Activated CD4-positive, alpha-beta T cell treated with anti-CD3 and anti-CD28 coated beads for 36 hours (primary cell): ENCODE measurements at places on chromosomes 2 and 18.

DNA sequence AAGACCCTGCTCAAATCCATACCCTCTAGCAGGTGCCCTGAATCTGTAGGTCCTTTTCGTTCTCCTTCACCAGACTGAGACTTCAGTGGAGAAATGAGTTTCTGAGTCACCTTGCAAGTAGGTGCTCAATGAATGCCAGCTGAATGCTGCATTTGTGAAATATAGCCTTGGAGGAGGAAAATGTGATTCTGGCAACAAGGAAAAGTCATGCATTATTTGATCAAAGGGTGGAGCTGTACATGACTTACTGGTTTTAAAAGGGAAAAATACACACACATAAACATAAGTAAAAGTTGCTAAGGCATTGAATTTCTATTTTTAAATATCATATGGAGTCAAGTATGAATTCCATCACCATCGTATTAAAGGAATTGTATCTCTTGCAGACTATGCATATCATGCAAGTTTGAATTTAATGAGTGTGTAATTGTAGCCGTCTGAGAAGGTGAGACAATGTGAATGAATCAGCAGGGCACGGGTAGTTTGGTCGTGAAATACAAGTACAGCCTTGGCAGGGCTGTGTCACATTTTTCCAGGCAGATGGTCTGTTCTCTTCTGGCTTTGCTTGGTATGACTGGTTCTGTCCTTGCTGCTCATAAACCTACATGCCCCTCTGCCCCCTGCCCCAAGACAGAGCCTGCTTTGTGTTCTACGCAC, 160.8 kb downstream of the COL6A3 start:
- no peak for DNase-seq

- DNase-seq: no peak
Measured at GRCh38 chr2:17190527-17190926, 327.7 kb downstream of the RAD51AP2 start.

DNA sequence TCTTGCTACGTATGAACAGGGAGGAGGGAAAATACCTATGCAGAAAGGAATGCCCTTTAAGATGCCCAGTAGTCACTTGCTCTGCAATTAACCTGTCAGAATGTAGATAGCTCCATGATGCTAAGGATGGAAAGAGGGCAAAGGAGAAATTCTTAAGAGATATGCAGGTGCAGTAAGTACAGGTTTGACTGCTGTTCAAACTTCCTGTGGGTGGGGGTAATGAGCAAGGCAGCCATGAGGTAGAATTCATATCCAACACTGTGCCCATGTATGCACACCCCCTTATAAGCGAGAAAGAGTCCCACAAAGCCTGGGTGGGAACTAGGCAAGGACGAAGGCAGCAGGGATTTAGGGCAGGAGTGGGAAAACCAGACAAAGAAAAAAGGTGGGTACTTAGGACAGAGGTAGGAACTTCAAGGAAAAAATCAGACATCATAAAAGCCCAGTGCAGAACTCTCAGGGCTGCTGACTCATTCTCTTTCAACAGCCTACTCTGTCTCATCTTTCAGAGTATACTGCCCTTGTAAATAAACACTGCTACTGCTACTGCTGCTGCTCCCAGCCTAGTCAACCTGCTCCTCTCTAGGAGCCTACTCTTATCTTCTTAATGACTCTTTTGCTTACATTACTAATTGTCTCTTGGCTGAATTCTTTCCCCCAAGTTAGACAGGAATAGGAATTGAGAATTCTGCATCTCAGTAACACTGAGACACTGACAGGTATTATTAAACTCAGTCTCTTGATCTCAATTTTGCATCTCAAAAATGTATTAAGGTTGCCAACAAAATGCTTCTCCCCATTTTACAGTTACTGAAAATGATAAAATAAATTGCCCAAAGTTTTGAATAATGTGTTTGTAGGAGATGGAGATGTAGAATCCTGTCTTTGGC, 189.0 kb downstream of the PTH2R start:
- DNase-seq: no peak

DNA sequence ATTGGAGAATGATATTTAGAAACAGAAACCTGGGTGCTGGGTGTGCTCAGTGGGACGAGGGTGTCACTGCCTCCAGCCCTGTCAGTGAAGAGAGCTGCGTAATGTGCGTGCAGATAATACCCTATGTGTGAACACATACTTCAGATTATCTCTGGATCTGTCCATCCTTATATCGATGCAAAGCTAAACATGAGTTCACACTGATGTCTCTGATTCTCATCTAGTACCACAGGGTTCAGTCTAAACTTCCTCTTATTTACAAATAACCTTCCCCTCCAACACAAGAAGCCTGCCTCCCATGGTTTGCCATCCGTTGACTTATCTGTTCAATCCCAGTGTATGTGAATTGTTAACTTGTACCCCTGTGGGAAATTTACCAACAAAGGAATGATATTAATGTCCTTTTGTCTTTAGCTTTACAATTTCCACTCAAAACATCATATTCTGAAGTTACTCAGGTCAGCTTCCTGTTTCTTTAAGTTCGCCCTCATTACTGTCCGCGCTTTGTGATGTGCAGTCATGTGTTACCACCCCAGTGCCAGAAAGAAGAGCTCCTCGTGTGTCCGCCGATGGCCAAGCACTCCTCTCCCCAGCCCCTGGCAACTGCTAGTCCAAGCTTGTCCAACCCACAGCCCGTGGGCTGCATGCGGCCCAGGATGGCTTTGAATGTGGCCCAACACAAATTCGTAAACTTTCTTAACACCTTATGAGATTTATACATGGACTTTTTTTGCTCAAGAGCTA, 108.2 kb downstream of the RTP5 start:
- DNase-seq: no peak

GRCh38 chr18:23399067-23399466, 54.0 kb upstream of the RIOK3 start:
- no peak for DNase-seq

GRCh38 chr2:218899147-218899546, 18.5 kb downstream of the WNT10A start:
- DNase-seq: no peak

DNA sequence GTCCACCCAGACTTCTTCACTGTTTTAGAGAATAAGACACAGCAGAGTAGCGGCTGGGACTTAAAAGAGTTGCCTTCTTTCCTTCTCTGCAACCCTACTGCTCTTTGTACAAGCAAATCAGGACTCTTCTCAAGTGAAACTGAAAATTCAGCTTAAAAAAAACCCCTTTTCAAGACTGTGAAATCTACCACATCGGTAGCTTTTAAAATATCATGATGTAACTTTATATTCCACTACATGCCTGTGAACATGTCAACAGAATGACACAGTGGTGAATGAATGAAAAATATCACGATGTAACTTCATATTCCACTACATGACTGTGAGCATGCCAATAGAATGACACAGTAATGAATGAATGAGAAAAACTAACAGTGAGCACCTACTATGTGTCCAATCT, 53.4 kb downstream of the TCF4 start:
- DNase-seq: no peak

DNA sequence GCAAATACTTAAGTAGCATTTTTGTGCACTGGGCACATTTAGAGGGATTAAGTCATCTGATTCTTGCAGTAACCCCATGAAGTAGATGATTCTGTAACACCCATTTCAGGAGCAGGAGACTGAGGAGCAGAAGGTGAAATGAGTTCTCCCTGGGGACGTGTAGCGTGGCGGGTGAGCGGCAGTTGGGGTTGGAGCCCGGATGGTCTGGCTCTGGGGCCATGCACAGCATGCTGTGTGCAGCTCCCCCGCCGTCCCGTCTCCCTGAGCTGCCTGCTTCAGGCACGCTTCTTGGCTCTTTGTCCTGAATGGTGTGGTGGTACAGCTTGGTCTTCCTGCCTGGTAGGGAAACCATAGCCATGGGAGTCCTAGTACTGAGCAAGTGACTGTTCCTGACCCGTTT, 32.4 kb downstream of the INPP4A start:
- no peak for DNase-seq

GRCh38 chr2:47720559-47720958, 62.4 kb upstream of the MSH6 start:
- no peak for DNase-seq

DNA sequence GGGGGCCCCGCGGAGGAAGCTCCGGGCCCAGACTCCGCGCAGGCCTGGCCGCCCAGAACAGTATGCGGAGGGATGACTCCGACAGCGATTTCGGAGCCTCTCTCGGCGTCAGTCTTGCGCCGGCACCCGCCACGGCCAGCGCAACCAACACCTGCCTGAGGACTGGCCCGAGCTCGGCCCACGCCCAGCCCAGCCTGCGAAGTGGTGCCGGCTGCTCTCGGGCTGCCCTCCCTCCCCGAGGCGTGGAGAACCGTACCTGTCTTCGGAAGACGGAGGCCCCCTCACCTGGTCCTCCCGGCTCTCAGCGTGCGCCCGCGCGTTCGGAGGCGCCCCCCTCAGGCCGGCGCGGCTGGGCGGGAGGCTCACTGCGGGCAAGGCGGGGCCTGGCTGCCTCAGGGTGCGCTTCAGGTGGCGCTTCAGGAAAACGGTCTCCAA, at the start of gene M1AP:
Gene M1AP (minus strand): TSS at position 322 of the 435 bp plus-strand sequence. CDS start 8,055 bp downstream, outside the sequence.
- peak; percentile 36 for DNase-seq

DNA sequence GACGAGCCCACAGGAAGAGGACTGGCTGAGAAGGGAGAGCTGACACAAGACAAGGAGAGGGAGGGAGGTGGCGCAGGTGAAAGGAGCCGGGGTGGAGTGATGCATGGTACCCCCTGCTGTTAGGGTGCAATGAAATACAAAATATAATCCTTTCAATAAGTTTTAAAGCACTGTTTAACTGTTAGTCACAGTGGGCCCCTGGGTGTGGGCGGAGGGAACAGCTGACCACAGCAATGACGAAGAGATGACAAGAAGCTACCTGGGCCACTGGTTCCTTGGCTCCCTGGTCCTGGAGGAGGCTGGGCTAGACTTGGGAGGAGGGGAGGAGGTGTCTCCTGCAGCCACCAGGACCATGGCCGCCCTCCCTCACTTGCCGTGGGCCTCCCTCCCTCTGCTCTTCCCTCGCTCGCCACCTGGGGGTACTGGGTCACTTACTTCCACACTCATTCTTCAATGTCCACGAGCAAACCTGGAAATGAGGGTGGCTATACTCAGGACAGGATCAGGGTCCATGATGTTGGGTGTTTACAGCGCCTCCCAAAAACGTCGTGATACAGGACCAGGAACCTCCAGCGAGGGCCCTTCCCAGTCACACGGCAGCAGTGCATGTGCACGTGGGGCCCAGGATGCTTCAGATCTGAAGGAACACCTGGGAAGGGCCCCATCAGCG, 196.1 kb downstream of the ANKRD30B start:
- DNase-seq: no peak

GRCh38 chr2:8636041-8636491, 45.8 kb upstream of the ID2 start:
- no peak for DNase-seq

- DNase-seq: no peak
Measured at GRCh38 chr2:125169764-125170146, 1144.7 kb downstream of the CNTNAP5 start.

DNA sequence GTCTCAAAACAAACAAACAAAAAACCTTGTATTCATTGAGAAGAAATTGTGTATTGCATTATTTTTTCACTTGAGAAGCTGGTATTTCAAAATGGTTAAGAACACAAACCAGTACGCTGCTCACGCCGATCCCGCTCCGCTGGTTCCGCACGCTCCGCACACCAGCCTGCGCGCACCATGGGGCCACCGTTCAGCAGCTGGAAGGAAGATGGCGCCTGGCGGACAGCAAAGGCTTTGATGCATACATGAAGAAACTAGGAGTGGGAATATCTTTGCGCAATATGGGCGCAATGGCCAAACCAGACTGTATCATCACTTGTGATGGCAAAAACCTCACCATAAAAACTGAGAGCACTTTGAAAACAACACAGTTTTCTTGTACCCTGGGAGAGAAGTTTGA, 75.7 kb downstream of the RBM43 start:
- no peak for DNase-seq

DNA sequence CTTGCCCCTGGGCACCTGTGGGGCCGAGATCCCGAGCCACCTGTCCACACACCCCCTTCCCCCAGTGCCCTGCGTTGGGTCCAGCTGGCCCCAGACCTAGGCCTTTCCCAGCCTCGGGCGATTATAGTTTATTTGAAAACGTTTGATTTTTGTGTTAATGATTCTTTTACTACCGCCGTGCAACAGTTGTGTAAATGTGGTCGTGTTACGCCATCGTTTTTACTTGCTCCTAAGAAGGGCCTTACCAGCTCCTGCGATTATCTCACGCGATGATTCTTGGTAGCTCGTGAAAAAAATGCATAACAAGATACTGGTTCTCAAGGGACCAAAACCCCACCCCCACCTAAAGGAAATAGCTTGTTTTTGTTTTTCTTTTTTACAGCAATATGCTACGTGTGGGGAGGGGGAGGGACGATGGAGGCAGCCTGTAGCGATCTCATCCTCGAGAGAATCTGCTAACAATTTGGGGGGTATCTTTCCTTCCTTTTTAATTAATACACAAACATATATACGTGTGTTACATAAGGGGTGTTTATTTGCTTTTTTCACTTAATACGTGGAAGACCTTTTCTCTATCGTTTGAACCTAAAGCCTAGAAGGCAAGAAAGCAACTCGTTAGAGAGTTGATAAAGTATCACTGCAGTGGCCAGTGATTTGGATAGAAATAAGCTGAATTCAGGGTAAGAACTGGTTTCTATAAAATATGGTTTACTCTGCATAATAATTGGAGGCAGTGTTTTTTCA, 1.0 kb downstream of the ZDBF2 start:
- DNase-seq: peak; percentile 43

GRCh38 chr2:235768606-235769005, 274.8 kb downstream of the AGAP1 start:
- DNase-seq: no peak

- no peak for DNase-seq
Measured at GRCh38 chr2:208268156-208268952, 2.3 kb downstream of the PIKFYVE start.

DNA sequence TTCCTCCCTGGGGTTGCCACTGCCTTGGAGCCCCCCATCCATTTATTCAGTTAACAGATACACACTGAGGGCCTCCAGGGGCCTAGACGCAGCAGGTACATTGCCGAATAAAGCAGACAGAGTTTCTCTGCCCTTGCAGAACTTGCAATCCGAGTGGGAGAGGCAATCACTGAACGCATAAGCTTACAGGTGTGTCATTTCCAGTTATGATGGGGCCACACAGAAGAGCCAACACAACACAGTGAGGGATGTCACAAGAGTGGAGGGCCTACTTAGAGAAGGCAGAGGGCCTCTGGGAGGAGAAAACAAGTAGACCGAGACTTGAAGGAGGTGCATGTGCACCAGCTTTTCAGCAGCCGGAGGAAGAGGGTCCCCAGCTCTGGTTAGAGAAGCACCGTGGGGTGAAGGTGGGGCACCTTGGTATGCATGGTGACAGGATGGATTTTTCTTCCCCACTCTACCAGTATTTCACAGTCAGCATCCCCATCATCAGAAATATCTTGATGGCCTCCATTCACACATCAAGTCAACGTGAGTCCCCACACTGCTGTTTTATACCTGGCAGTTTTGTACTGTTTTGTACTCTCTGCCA, 150.9 kb downstream of the SMAD7 start:
- DNase-seq: peak; percentile 6

DNA sequence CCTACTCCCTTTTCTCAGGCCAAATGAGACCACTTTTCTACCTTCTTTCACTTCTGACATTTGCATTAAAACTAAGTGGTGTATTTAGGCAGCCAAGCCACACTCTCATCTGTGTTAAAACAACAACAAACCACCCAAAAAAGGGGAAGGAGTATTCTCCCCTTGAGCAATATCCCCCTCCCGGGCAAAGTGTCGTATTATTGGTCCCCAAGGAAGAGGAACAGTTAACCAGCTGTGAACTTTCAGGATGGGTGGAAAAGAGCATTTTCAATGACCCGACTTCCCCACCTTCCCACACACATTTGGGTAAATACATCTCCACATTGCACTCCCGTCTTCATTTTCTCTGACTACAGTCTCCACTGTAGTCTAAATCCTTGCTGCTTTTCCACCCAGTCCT, 44.3 kb downstream of the FEZ2 start:
- no peak for DNase-seq
